Esophagus mucosa (tissue), 1 donor: ENCODE measurements at places on chromosomes 5 and 9.

DNA sequence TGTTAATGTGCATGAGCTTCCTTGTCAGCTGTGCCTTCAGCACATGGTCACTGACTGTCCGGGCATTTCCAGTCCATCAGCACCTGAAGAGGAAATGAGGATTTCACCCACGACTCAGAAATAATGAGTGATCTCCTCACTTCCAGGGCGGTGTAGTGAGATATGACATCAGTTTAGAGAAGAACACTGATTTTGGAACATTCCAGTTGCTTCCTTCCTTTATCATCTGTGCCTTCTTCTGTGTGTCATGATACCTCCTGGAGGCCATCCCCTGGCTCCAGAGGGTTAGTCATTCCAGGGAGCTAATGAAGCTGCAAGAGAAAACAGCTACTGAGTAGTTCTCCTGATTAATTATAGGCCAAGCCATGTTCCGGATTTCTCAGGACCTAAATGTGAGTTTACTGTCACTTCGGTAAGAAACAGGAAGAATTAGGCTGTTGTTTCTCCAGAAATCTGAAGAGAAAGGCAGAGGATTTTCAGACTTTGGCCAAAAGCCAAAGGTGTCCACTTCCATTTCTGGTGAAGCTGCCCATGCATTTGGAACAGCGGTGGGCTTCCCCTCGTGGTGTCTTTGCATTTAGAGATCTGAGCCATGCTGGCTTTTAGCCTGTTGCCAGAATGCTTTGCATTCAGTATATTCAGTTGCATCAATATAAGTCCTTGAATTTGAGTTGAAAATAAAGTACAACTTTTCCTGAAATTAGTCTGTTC, 161.3 kb upstream of the OTULINL start:
- ATAC-seq, result no peak

GRCh38 chr5:143362664-143363227, 40.7 kb downstream of the NR3C1 start:
- ATAC-seq, result no peak

DNA sequence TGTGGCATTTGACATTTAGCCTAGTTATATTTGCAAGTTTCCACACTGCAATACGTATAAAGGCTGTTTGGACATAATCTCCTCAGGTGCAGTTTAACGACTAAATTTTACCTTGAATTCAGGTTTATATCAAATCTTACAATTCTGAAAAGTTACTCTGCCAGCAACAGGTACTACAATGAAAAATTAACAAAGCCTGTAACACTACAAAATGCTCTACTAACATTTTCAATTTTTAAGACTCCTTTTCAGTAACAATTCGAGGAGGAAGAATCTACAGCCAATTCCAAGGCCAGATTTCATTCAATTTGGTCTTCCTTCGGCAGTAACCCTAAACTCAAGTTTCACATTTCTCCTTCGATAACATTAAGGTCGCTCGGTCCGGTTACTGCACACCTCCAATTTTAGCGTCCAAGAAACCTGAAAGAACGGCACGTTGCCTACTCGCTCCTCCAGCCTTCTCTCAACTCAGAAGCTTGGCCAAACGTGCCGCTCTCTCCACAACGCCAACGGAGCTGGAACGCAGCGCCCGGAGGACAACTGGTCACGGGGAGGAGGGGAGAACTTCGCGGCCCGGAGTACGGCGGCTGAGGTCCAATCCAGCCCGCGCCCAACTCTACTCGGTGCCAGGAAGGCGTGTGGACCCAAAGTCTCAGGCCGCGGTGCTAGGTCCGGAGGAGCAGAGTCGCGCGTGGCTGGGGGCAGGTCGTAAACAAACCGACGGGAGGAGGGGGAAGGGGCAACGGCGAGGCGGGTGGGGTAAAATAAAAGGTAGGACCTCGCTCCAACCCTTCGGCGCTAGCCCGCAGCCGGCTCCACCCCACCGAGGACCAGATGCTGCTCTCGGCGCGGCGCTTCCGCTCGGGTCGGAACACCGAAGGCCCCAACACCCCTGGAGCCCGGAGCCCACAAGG, 681 bp downstream of the FNIP1 start:
- ATAC-seq, result peak; percentile 58

DNA sequence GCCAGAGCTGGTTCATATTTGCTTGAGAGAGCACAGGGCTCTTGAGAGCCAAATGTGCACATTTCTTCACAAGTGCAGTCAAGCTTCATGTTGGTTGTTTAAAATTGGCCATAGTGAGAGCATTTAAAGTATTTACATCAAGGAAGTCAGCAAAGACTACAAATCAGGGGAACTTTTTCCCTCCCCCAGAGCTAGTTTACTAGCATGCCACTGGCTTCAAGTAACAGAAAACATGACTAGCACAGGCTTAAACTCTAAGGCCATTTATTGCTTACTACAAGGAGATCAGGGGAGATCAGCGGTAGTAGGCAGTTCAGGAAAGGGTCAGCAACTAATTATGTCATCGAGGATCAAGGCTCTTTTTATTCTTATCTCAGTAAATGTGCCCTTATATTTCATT, 11.0 kb upstream of the CCDC171 start:
- ATAC-seq, result no peak

GRCh38 chr5:131209506-131210150, 38.9 kb downstream of the LYRM7 start:
- peak; percentile 81 for ATAC-seq

- ATAC-seq, result no peak
These were observed 52.4 kb downstream of the DUSP1 start for GRCh38 chr5:172718527-172719114.

DNA sequence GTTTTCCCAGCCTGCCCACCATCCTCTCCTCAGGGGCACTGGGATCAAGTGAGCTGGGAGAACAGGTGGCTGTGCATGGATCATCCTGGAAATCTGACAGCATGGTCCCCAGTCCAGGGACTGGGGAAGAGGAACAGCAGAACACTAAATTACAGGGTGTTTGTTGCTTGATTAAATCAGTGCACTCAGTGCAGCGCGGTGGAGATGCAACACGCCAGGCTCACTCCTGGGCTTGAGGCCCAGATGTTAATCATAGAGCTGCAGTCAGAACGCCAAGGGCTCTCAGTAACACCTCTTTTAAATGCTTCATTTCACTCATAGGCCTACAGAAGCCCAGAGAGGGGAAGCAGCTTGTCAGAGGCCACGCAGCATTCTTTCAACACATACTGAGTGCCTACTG, 14.2 kb upstream of the LARP1 start:
- ATAC-seq, result peak; percentile 93

GRCh38 chr5:122701640-122702523, 73.0 kb upstream of the SNX2 start:
- ATAC-seq, result peak; percentile 46

DNA sequence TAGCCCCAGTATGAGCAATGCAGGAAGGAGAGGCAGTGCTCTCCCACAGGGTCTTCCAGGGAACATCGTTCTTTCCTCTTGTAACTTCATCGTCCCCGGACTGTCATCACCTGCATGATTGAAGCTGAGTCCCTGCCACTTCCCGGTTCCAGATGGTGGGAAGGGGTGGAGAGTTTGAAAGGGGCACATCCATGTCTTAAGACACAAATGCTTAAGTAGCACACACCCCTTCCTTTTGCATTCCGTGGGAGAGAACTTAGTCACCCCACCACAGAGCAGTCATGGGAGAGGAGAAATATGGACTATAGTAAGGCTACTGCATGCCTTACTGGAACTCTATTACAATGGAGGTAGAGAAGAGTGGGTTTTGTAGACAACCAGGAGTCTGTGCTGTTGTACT, 165.3 kb upstream of the GAS1 start:
- ATAC-seq, result no peak

DNA sequence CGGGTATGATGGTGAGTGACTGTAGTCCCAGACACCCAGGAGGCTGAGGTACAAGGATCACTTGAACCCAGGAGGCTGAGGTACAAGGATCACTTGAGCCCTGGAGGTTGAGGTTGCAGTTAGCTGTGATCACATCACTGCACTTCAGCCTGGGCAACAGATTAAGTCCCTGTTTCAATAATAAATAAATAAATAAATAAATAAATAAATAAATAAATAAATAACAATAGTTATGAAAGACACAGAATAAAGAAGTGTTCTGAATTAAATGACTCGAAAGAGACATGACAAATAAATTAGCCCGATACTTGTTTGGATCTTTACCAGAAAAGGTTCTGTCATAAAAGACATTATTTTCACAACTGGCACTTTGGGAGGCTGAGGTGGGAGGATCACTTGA, 72.0 kb upstream of the SUSD1 start:
- no peak for ATAC-seq

DNA sequence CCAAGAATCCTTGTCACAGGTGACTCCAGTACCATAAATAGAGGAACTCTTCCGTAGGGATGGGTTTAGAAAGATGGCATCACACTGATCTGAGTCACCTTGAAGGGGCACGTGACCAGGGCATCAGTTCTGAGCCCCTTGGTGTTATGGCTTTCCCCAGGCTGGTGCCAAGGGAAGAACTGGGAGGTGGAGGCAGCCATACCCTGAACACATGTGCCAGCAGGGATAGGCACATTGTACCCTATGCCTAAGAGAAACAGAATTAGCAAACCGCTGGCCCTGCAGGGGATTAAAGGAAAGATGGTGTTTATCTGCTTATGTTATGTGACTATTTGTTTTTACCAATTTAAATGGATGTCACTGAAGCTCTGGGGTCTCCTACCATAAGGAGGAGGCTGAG, 196.2 kb downstream of the RGS3 start:
- ATAC-seq, result no peak

- ATAC-seq, result no peak
These were observed 122.1 kb downstream of the YIPF5 start for GRCh38 chr5:144048259-144048856.

- peak; percentile 85 for ATAC-seq
These were observed 1198.6 kb upstream of the ACO1 start for GRCh38 chr9:31185831-31186230.

- no peak for ATAC-seq
These were observed 382.2 kb downstream of the ENC1 start for GRCh38 chr5:74258314-74258665.

DNA sequence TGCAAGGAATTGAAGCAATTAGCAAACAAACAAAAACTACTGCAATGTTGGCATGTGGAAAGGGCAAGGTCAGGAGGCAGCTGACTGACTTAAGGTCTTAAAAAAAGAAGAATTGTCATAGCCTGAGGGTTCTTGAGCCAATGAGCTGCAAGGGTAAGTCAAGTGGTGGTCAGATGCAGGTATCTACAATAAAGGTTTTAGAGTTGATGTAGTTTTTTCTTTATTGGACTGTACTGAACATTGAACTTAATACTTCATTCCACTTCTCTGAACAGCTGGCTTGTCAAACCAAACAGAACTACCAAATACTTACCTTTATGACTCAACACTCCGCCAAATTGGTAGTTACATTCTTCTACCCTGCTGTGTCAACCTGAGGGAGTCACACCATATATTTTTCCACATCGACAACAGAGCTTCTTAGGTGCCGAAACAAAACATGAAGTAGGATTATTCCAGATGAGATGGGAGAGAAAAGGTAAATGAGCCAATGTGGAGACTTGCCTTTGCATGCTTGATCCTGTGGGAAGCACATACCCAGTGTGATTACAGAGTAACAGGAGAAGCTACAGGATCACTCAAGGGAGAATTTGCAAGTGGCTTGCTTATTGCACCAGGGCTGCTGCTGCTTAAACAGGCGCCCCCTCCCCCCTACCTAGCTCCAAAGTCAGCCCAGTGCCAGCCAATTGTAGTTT, 35.3 kb downstream of the EQTN start:
- no peak for ATAC-seq

- ATAC-seq, result no peak
These were observed 114.2 kb upstream of the FST start for GRCh38 chr5:53366245-53366644.

DNA sequence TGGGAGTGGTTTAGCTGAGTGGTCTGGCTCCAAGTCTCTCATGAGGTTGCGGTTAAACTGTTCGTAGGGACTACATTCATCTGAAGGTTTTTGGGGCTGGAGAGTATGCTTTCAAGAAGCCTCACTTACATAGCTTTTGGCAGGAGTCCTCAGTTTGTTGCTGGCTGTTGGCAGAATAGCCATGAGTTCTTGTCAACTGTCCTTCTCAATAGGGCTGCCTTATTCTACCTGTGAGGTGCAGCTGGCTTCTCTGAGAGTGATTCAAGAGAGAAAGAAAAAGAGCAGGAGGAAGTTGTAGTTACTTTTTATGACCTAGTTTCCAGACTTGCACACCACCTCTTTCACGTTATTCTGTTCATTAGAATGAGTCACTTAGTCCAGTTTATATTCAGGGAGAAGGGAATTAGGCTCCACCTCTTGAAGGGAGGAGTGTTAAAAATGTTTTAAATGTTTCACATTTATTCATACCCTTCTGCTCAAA, 33.2 kb downstream of the YTHDC2 start:
- ATAC-seq, result peak; percentile 82

DNA sequence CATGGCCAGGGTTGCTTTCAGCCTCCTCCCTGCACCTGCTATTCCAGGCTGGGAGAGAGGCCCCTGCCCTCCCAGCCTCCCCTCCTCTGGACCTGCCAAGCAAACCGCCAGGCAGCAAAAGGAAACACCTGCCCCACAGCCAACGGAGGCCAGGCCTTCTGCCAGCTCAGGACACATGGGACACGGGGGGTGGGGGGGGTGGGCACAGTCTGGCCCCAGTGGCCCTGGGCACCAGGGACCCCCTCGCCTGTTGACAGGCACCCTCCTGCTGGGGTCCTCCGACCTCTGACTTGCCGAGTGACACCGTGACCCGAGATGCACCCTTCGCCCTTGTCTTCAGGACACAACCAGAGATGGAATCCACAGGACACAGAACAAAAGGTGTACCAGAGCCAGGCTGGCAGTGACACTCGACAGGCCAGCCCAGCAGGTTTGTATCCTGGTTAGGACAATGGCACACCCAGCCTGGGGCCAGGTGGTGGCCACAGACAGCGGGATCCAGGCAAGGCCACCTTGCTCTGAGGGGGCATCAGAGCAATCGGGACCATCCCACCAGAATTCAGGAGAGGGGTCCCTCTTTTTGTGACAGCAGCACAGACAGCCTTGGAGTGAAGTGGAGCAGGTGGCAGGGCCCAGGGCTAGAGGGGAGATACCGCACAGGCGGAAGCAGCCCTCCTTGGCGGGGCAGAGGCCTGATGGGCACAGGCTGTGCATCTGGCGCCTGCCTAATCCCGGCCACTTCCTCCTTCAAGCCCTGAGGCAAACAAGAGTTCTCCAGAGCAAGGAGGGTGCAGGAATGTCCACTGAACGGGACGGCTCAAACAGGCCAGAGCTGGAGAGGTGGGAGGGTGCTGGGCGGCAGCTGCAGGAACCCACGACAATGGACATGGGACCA, 1.3 kb upstream of the TMEM210 start:
- ATAC-seq, result peak; percentile 38

- no peak for ATAC-seq
These were observed 483.1 kb downstream of the BNC2 start for GRCh38 chr9:16387382-16387781.

DNA sequence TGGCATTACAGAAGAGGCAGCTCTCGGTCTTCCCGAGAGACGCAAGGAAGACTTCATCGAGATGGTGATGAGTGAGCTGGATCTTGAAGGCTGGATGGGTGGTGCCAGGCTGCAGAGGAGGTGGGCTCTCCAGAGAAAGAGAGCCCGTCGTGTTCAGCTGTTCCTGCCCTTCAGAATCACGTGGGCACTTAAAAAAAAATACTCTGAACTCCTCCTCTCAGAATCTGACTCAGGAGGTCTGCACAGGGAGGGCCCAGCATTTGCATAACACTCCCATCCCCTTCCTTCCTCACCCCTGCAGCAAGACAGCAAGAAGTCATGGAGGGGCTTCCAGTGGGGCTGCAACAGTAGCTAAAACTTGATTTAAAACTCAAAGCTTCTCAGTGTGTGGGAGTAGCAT, 203.0 kb downstream of the ATPSCKMT start:
- no peak for ATAC-seq

- no peak for ATAC-seq
These were observed 3.2 kb upstream of the TLE4 start for GRCh38 chr9:79568337-79569101.

GRCh38 chr5:87327998-87328397, 60.3 kb downstream of the RASA1 start:
- no peak for ATAC-seq

GRCh38 chr5:145483212-145483611, 351.9 kb downstream of the PRELID2 start:
- peak; percentile 94 for ATAC-seq
